ENCODE measurements at places on chromosomes 1 and 21.

DNA sequence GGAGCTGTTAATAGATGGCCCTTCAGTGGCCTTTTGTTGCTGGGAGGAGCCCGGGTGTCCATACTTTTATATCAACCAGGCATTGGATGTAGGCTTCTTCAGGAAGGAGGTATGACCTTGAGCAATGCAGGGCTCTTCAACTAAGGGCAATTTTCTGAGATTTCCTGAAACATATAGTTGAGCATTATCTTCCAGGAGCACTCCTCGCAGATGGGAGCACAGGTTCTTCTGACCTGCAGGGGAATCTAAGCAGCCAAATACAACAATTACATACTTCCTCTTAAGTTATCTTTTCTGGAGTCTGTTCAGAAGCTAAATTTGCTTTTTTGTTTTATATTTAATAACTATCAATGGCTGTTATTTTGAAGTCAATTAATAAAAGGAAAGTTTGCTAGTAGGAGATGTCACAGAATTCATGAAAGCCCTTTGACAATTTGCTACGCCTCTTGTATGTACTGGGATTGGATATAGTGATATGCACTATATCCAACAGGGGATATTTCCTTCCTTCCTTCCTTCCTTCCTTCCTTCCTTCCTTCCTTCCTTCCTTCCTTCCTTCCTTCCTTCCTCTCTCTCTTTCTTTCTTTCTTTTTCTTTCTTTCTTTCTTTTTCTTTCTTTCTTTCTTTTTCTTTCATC lies 422.6 kb upstream of the NEGR1 start:
- DNase-seq, result no peak

GRCh38 chr1:247216261-247216660 lies 39.6 kb upstream of the VN1R5 start:
- DNase-seq, result no peak

DNA sequence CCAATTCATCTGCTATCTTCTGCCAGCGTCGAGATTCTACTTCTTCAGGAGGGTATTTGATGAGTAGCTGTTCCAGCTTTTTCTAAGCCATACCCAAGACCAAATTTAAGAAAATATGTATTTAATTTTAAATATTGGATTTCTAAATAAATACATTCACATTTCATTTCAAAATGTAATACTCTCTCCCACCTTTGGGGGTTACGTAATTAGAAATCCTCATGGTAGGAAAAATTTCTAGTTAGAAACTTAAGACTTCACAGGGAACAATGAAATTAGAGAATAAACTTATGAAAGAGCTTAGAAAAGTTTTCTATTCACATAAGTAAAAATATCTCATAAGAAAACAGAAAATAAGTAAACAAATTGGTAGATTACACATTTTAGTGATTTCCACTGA lies 102.9 kb downstream of the ZZZ3 start:
- no peak for DNase-seq

- peak; percentile 86 for DNase-seq
Measured at GRCh38 chr1:210250998-210251679, 18.5 kb downstream of the SERTAD4 start.

DNA sequence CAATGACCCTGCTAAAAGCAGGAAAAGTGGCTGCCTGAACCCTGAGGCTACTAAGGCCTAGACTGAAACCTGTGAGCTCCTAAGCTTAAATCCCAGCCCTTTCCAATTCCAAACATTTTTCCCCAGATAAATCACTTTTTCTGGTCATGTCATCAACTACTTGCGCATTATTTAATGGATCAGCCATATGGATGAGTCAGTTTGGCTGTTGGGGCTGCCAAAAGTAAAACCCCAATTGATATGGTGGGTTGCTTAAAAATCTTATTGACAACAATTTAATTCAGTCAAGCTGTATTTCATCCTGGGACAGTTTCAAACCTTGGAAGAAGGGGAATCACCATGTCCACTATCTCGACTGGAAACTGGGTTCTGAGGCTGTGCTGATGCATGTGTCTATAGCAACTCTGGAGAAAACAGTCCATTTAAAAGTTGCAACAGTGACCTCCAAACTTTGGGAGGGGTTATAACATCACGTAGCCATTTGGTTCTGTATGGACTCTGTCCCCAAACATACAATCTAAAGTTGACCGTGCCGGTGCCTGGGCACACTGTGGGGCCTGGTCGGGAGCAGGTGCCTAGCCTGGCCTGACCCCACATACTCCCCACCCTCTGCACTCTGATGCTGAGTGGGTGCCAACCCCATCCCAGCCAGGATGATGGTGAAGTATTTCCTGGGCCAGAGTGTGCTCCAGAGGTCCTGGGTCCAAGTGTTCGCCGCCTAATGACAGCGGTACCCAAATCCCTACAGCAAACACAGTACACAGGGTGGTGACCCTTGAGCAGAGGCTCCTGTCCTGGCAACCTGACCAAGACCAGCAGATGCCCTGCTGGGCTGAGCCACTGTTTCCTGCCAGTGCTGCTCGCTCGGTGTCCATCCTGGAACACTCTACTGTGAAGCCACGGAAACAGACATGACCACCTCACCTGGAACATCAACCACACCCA lies 46.5 kb upstream of the LRRC52 start:
- no peak for DNase-seq

GRCh38 chr1:104378414-104378813 lies 628.7 kb downstream of the AMY1C start:
- DNase-seq, result no peak
